COLO829 (cell line): ENCODE measurements at places on chromosomes 11 and 22.

DNA sequence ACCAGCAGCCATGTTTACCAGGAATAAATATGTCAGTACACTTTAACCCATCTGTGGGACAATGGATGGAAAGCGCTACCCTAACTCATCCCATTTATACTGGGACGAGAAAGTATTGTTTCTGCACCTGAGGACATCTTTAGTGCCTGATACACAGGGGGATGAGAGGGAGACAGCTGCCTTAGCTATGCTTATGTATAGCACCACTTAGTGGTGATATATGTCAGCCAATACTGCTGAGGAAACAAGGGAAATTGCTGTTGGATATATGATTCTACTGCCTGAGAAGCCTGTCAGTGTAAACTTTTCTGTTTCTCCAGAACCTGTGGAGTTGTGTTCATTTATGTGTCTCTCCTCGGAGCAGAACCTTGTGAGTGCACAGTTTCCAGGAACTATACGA, 13.3 kb upstream of the CEP295 start:
- peak; percentile 13 for DNase-seq

- DNase-seq = no peak
These were observed 279.9 kb downstream of the KIRREL3 start for GRCh38 chr11:126720539-126721235.

- DNase-seq = no peak
These were observed 123.6 kb upstream of the MTNR1B start for GRCh38 chr11:92845805-92846204.

DNA sequence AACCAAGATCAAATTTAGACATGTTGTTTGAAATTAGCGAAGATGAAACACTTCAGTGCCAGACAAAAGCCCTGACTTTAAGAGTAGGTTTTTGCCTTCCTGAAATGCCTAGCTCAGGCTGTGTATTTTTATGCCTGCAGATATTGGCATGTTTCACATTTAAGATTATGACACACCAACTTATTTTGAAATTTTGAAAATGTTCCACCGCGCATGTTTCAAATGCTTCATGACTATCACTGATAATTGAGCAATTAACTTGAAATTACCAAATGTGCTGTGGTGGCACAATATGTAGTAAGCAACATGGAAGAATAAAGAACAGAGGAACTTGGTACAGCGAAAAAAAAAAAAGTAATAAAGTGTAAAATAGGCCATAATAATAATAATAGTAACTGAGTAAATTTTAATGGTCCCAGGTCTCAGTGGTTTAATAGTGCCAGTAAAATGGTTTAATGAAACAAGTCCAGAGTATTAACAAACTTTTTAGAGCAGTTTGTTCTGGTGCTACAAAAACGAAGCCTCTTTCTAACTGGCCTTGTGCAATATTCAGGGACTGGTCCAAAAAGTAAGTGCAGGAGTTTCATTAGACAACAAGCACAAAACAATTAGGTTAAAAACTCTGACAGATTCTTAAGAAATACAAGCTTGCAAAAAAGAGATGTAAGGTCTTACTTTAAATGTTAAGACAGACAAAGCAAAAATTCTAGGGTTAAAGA, 112.5 kb upstream of the SOX6 start:
- no peak for DNase-seq

DNA sequence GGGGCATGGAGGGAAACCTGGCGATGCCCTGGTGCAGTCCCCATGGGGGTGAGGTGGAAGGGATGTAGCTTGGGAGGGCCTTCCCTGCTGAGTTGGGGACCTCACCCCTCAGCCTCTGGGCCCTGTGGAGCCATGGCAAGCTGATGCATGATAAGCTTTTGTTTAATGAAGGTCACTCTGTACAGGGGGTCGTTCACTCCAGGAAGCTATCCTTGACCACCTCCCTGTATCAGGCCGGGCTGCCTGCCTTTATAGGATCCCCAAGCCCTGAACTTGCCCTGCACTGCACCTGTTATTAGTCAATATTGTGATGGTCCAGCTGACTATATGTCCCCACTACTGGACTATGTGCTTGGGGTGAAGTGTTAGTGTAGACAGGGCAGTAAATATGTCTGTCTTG, 49.7 kb upstream of the MYEOV start:
- no peak for DNase-seq

GRCh38 chr22:40040927-40041326, 46.2 kb downstream of the FAM83F start:
- DNase-seq = peak; percentile 97

DNA sequence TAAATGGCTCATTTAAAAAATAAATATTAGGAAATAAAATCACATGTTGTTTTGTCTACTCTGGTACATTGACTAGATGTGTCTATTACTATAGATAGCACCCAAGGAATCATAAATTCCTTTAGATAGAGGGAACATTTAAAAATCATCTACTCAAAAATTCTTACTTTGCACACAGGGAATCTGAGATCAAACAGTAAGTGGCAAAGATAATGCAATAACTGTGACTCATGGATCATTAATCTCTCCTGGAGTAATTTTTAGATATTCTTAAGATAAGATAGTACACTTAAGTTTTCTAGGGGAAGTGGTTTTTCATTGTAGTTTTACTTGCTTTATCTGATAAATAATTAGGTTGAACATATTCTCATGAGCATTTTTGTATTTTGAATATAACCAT, 468.9 kb downstream of the LUZP2 start:
- no peak for DNase-seq

GRCh38 chr11:76151556-76152085, 54.7 kb downstream of the WNT11 start:
- DNase-seq = no peak

GRCh38 chr11:124302347-124303125, 11.2 kb downstream of the OR8D1 start:
- no peak for DNase-seq

- no peak for DNase-seq
These were observed 2.5 kb downstream of the GLYATL1 start for GRCh38 chr11:58941838-58942237.

DNA sequence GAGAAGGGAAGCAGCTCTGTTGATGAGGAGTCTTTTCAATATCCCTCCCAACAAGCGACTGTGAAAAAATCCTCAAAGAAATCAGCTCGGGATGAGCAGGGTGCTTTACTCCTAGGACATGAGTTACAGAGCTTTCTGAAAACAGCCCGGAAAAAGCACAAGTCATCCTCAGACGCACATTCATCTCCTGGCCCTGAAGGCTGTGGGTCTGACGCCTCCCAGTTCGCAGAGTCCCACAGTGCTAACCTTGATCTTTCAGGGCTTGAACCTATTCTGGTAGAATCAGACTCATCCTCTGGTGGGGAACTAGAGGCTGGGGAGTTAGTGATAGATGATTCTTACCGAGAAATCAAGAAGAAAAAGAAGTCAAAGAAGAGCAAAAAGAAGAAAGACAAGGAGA, 7.7 kb downstream of the HMGXB4 start:
- DNase-seq = no peak

DNA sequence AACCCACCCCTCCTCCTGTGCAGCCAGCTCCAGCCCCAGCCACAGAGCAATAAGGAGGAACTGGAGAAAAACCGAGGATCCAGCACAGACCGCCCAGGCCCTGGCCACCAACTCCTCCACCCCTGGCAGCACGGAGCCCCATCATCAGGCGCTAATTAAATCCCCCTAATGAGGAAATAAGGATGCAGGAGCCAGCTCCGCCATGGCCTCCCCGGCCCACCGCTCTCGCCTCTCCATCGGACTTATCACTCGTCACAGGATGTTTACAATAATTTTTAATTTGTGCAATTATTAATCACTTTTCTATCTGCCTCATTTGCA, 42.6 kb downstream of the BUD13 start:
- no peak for DNase-seq

- DNase-seq = no peak
These were observed 16.1 kb downstream of the MICAL2 start for GRCh38 chr11:12126344-12127019.

DNA sequence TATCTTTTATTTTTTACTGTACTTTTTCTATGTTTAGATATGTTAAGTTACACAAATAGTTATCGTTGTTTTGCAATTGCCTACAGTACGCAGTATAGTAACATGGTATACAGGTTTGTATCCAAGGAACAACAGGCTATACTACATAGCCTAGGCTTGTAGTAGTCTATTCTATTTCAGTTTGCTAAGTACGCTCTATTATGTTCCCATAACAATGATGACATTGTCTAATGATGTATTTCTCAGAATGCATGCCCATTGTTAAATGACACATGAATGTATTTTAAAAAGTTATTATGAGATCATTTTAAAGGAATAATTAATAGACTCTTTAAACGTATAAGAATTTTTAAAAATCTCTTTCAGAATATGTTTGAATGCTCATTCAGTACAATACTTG, 696.7 kb upstream of the CCDC90B start:
- no peak for DNase-seq

GRCh38 chr11:69638941-69639681, 1.8 kb upstream of the CCND1 start:
- DNase-seq = peak; percentile 86

- DNase-seq = peak; percentile 78
These were observed 135.4 kb downstream of the ADAMTS15 start for GRCh38 chr11:130583801-130584211.

- DNase-seq = no peak
These were observed 77.6 kb downstream of the ETS1 start for GRCh38 chr11:128509621-128510389.

GRCh38 chr11:47236482-47236881, 12.1 kb downstream of the ACP2 start:
- DNase-seq = no peak

- no peak for DNase-seq
These were observed 21.3 kb upstream of the GRAMD4 start for GRCh38 chr22:46598737-46599424.

- DNase-seq = no peak
These were observed 1.8 kb downstream of the ARRB1 start for GRCh38 chr11:75349521-75350116.

DNA sequence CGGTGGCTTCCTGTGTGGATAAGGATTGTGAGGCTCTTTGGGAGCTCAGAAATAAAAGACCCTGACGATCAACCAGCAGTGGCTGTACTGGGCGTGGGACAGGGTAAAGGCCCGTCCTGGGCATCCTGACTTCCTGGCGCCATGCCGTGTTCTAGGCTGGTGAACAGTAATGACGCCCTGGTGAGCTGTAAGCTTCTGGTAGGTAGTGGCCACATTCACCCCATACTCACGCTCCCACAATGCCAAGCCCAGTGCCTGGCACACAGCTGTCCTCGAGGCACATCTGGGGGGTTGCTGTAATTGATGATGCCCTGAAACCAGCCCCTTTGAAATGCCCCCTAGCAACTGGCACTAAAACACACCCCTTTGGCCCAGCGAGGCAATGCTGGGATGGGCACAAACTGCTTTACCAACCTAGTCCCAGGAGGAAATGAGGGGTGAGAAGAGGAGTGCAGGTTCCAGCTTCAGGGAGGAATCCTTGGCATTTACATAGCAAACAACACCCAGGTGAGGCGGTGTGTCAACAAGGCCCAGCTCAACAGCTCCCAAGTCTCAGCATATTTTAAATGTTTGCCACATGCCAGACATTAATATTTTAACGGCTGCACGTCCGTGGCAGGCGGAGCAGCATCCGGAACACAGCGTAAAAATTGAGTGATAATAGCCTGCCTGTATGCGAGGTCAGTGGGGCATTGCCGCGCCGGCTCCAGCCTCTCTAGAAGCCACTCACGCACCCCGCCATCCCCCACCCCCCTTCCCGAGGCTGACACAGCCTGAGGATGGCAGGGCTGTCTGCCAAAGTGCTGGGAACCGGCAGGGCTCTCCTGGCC, 79.3 kb downstream of the DSCAML1 start:
- no peak for DNase-seq

DNA sequence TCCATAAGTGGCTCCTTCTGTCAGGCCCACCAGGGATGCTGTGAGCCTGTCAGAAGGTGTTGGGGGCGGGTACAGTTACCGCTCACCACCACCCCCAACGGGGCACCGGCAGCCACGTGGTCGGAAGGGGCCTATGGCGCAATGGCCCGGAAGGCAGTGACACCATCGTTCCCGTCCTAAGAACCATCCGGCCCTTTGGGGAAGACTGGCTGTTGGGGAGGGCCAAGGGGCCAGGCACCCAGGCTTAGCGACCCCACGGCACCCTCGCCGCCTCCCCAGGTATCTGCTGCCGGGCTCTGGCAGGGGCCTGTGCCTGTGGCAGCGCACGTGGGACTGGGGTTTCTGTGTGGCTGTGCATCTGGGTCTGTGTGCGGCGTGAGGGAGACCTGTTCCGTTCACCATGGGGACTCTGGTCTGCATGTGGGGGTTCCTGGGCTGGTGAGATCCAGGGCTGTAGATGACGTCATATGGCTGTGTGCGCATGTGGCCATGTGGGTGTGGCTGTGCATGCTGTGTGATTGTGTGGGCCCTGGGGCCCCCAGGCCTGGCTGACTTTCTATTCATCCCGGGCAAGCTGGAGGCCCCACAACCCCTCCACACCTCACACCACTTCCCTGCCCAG, 717 bp downstream of the OSM start:
- DNase-seq = no peak

DNA sequence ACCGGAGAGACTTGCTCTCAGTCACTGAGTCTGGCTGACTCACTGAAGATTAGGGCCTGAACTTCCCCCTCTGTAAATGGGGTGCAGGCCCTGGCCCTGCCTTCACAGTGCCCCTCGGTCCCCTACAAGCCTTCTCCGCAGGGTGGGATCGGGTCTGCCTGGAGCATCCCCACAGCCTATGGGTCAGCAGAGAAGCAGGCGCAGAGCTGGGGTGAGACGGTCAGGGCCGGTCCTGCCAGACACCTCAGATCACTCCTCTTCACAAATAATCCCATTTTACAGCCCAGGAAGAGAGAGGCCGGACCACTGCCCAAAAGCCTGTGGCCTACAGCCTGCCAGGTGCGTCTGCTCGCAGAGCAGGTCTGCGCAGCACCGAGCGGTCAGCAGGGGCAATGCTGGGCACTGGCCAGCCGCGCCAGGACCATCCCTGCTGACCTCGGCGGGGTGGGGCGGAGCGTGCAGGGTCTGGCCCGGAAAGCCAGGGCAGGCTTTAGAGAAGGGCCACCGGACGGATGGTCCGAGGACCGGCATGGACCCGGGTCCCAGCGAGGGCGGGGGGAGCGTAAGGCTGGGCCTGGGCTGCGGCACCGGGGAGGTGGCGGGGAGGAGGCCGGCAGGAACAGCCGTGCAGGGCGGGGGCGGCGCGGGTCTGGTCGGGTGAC, 522 bp upstream of the SEPTIN5 start:
- no peak for DNase-seq

GRCh38 chr11:133070021-133070713, 462.1 kb downstream of the OPCML start:
- no peak for DNase-seq

- no peak for DNase-seq
These were observed 48.8 kb upstream of the RTL6 start for GRCh38 chr22:44546686-44547310.

GRCh38 chr11:104594228-104594958, 303.9 kb downstream of the CASP12 start:
- no peak for DNase-seq

- peak; percentile 71 for DNase-seq
These were observed 33.4 kb upstream of the ANGPTL5 start for GRCh38 chr11:101949680-101950220.
